ENCODE measurements at places on chromosomes 2 and 18. TPM values are rescaled to one million over a fixed set of nuclear protein-coding genes. Genes with fewer than 3 reads are reported as not detected.

- no peak for DNase-seq
Observed at GRCh38 chr2:57776916-57777315, 269.7 kb upstream of the VRK2 start.

GRCh38 chr18:55603775-55604174, 15.8 kb upstream of the TCF4 start:
- no peak for DNase-seq

- DNase-seq, result no peak
Observed at GRCh38 chr2:200308546-200309295, 2.2 kb downstream of the SPATS2L start.

DNA sequence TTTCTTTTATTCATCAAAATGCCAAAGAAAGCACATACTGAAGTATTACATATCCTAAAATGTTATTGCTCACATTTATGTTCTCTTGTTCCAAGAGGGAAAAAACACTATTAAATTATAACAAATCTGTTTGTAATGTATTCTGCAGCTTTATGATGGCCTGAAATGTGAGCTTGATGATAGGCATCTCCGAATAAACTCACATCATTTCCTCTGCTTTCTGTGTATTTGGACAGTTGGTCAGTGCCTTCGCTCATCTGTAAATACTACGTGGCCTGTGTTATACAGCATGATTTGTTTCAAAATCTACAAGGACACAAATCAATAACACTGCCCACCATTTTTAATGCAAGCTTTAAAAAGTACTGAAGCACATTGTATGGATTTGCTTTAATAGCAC, 672.8 kb upstream of the SYT4 start:
- no peak for DNase-seq

- DNase-seq, result no peak
Observed at GRCh38 chr18:31250902-31251301, 67.1 kb upstream of the DSG1 start.

DNA sequence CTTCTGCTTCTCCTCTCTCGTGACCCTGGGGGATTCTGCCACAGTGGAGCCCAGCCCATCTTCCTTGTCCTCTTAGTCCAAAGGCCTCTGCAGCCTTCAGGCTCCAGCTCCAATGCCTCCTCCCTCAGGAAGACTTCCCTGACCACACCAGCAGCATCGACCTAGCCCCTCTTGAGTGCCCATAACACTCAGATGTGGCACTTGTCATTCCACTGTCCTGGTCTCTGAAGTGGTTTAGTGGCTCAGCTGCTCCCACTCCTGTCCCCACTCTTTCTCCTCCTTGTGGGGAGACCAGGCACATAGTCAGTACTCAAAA, 97.5 kb downstream of the STPG4 start:
- DNase-seq, result no peak

GRCh38 chr2:84022810-84023431, 436.2 kb downstream of the SUCLG1 start:
- no peak for DNase-seq

DNA sequence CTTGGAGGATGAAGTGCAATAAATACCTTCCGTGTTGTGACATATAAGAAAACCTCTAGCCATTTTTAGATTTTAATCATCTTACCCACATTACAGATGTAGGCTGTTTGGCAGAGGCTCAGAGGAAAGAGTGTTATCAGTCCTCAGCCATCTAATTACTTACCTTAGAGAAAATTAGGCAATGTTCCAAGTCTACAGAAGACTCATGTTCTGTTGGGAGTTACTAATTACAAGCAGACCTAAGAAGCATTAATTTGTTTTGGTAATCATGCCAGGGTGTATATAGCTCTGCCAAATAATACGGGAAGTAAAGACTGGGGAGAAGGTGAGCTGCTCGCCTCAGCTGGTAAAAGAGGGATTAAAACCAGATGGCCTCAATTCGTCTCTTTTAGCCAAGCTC, 125.8 kb upstream of the PGAP1 start:
- no peak for DNase-seq

DNA sequence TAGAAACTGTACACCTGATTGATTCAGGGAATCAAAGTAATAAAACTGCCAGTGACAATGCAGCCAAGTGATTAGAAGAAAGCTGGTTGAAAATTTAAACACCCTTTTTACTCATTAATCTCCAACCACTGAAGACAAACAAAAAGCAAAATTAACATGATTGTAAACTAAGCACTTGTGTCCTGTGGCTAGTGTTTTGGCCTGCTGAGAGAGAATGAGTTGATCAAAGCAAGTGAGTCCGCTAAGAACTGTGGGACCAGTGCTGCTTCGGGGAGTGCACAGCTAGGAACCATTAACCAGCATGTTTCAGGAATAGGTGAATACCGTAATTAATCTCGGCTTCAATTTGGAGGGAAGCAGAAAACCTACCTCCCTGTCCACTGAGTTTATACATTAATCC, 13.6 kb upstream of the PAPOLG start:
- no peak for DNase-seq

GRCh38 chr2:159124441-159124911, 156.0 kb downstream of the TANC1 start:
- DNase-seq, result no peak

DNA sequence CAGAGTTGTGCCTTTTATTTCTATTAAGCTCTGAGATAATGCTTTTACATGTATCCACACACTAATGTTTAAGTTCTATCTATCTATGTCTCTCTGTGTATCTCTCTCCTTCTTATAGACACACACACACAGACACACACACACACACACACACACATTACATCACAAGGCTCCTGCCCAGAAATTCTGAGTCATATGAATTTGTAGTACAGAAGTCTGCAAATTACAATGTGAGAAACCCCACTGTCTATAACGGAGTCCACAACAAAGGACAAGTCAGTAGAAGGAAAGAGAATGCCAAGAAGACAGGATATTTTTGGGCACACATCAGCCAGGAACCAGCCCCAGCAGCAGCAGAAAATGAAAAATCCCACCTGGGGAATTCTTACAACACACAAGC, 142.4 kb downstream of the EN1 start:
- no peak for DNase-seq

GRCh38 chr2:127580167-127581049, 44.9 kb downstream of the MYO7B start:
- no peak for DNase-seq

DNA sequence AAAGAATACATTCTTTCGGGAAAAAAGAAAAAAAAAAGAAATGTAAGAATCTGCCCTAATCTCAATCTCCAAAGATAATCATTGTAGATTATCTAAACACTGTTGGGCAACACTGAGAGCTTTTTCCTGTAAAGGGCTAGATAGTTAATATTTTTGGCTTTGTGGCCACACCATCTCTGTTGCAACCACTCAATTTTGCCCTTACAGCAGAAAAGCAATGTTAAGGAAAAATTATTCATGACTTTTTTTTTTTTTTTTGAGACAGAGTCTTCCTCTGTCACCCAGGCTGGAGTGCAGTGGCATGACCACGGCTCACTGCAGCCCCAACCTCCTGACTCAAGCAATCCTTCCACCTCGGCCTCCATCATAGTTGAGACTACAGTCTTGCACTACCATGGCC, 17.3 kb upstream of the FZD5 start:
- DNase-seq, result no peak

The UPP2 gene
- total RNA-seq, result 0.16 TPM

The RAX gene
- total RNA-seq, result not detected

The ERMN gene
- not detected for total RNA-seq

The TBC1D8 gene
- total RNA-seq, result 19.0 TPM

The NR4A2 gene
- total RNA-seq, result 2.9 TPM

The TDRD15 gene
- total RNA-seq, result 3.8 TPM

The SGPP2 gene
- total RNA-seq, result 3.5 TPM

The BMP10 gene
- not detected for total RNA-seq

The GLI2 gene
- total RNA-seq, result 11.3 TPM

The COPS8 gene
- total RNA-seq, result 97.0 TPM

Data from urinary bladder (tissue), 4 donors.